Transverse colon (tissue), 4 donors: ENCODE measurements at places on chromosomes 7 and 10. TPM values are rescaled to one million over a fixed set of nuclear protein-coding genes. Genes with fewer than 3 reads are reported as not detected.

ASAH2 gene
- 0.75 TPM for total RNA-seq

MMRN2 gene
- 7.4 TPM for total RNA-seq

KCND2 gene
- 0.32 TPM for total RNA-seq

GRCh38 chr7:148398844-148399365 is 191.7 kb upstream of the C7orf33 start:
- DNase-seq = no peak

DNA sequence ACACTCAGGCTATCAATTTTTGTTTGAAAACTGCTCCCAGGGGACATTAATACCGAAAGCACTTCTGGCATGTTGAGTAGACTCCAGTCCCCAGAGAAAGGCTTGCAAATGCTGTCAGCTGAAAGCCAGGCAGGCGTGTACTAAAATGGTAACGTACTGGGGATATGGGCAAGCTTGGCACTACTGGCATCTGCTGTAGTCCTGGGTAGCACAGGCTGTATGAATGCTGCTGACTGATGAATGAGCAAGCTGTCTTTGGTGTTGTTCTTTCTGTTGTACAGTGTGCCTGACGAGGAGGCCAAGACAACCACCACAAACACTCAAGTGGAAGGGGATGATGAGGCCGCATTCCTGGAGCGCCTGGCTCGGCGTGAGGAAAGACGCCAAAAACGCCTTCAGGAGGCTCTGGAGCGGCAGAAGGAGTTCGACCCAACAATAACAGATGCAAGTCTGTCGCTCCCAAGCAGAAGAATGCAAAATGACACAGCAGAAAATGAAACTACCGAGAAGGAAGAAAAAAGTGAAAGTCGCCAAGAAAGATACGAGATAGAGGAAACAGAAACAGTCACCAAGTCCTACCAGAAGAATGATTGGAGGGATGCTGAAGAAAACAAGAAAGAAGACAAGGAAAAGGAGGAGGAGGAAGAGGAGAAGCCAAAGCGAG is 53.5 kb upstream of the AGBL3 start:
- peak; percentile 23 for DNase-seq

- peak; percentile 69 for DNase-seq
Observed at GRCh38 chr7:20798081-20798693, 11.5 kb upstream of the SP8 start.

- DNase-seq = no peak
Observed at GRCh38 chr7:80257756-80258155, 123.1 kb downstream of the GNAI1 start.

DNA sequence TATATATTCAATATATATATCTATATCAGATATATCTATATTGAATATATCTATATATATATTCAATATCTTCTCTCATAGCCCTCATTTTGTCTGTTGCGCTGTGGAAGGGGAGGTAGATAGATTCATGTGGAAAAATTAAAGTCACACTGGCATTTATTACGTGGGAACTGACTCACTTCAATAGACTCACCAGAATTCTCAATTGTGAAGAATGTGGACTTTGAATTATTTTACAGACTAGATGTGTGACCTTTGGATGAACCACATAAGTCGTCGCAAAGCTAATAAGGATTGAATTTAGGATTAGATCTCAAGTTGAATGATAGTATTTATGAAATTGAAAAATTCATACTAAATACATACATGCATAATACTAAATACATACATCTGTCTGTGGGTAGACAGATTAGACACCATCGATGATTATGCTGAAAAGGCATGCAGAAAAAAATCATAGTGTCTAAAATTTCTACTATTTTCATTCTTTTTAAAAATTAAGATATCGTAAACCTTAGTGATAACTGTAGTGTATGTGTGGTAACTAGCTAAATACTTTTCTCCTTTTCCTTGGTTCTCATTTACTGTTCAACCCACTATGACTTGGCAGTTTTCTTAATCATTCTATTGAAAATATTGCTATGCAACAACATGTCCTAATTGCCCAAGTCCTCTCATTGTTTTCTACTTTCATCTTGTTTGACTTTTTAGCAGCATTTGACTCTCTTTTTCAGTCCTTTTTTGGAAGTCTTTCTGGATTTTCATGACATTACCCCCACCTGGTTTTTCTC is 61.8 kb upstream of the A1CF start:
- no peak for DNase-seq

DNA sequence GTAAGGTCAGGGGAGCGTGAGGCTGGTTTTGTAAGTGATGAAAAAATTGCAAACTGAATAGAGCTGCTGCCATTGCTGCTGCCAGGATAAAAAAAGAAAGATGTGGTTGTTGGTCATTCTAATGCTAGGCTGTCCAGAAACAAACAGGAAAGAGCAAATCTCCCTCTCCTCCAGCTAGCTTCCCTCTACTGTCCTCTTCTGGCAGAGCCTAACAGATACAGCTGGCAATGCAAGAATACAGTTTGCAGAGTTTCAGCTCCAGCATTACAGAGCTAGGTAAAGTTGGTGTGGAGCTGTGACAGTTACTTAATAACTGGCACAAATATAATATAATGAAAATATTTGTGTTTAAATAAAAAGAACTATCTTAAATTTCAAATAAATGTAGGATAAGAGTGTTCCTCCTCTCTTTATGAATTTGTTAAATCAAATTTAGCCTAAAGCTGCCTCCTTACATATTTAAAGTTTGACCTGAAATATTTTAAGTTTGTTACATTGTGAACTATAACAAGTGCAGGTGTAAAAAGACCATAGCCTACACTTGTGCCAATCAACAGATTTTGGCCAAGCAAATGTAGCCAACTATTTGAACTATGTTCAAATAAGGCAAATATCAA is 407.7 kb downstream of the SH2D4B start:
- no peak for DNase-seq

DNA sequence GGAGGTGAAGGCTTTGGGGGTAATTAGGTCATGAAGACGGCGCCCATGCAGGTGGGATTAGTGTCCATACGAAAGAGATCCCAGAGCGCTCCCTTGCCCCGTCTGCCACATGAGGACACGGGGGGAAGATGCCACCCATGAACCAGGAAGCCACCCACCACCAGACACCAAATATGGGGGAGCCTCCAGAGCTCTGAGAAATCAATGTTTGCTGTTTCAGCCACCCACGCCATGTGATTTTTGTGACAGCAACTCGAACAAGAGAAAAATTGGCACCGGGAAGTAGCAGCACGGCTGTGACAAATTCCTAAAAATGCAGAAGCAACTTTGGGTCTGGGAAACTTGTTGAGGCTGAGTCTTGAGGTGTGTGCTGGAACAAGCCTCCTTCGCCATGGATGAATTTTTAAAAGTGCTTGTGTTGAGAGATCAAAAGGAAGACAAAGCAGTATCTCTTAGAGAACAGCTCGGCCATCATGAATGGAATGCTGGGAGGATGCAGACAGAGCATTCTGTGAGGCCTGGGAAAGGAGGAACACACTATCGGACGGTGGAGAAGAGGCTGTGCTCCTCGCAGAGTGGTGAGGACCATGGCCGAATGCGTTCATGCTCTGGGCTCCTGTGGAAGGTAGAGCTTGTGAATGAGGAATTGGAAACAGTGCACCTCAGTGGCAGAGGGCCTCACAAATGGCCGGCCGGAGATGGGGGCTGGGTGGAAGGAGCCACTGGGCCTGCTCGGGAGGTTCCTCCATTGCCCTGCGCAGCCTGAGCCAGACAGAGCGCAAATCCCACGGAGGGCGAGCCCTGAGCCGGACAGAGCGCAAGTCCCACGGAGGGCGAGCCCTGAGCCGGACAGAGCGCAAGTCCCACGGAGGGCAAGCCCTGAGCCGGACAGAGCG is 277.5 kb downstream of the PTPRN2 start:
- no peak for DNase-seq
